Spleen (tissue), 13 donors: ENCODE measurements at places on chromosomes 6 and 20. TPM values are rescaled to one million over a fixed set of nuclear protein-coding genes. Genes with fewer than 3 reads are reported as not detected.

DNA sequence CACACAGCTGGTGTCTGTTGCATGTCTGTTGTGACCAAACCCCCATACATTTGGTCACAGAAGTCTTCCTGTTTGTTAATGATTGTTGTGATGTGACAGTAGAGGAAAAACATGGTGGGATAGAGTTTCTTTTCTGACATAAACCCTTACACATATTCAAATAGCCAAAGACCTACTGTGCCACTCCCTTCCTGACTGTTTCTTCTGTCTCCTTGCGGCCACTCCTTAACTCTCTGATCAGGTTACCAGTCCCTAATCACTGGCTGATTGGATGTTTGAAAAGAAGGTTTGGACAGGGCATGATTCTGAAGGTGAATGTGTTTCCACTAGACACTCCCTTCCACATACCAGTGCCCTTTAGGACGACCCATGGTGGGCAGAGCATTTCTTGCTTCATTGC, 101.2 kb downstream of the SCP2D1 start:
- DNase-seq = no peak
- no peaks in the 10 kb centered on the region for H3K27me3 ChIP-seq
- H3K4me1 ChIP-seq = no peaks in the 10 kb centered on the region
- no peak overlapping the region for H3K27ac ChIP-seq
- no peaks in the 10 kb centered on the region for H3K36me3 ChIP-seq

DNA sequence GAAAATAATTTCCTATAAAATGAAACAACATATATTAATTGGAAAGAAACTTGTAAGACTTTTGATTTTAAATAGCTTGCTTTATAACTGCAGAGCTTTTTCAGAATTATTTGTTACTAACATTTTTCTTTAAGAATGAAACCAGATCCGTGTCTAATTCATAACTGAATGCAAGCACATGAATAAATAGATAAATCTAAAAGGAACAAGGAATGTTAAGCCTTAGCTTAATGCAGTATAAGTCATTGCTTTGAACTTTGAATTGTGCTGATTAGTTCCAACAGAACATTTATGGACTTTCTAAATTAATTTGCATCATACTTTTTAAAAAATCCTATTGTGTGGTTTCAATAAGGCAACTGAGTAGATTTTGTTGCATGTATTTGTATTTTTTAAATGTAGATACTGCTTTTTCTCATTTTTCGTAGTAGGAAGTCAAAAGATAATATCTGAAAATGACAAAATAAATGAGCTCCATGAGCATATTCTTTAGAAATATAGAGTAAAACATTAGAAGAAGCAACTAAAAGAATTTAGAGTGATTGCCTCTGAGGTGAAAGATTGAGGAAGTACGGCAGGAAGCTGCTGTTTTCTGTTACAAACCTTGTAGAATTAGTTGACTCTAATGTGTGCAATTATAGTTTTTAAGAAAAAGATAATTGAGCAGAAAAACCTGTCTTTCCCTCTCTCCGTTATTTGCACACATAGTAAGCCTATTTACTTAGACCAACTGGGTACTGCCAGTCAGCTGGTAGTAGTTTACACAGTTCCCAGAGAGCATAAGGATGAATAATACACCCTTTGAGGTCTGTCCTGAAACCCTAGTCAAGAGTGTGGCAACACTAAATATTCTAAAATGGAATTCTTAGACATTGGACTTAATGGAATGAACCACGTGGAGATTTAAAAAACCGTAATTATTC, 32.6 kb upstream of the SLC35D3 start:
- no peak overlapping the region for H3K4me3 ChIP-seq
- no peak for DNase-seq
- H3K4me1 ChIP-seq = peaks cover 9% of the 10 kb centered on the region
- peaks cover 10% of the 10 kb centered on the region for H3K36me3 ChIP-seq

- H3K27ac ChIP-seq = no peak overlapping the region
- H3K36me3 ChIP-seq = no peaks in the 10 kb centered on the region
- no peaks in the 10 kb centered on the region for H3K4me1 ChIP-seq
- H3K27me3 ChIP-seq = no peaks in the 10 kb centered on the region
These were observed 89.7 kb upstream of the OGFRL1 start for GRCh38 chr6:71198908-71199307.

- H3K36me3 ChIP-seq = no peaks in the 10 kb centered on the region
- peak overlapping the region; percentile 1 for H3K4me3 ChIP-seq
- no peak overlapping the region for H3K27ac ChIP-seq
- peaks cover 4% of the 10 kb centered on the region for H3K4me1 ChIP-seq
These were observed 6.6 kb upstream of the KIF13A start for GRCh38 chr6:17994019-17994418.

- H3K4me3 ChIP-seq = no peak overlapping the region
- no peaks in the 10 kb centered on the region for H3K27me3 ChIP-seq
- no peak overlapping the region for H3K27ac ChIP-seq
These were observed 75.4 kb downstream of the FILIP1 start for GRCh38 chr6:75418233-75418632.

- H3K4me3 ChIP-seq = no peak overlapping the region
- no peaks in the 10 kb centered on the region for H3K36me3 ChIP-seq
- H3K4me1 ChIP-seq = no peaks in the 10 kb centered on the region
- DNase-seq = no peak
These were observed 15.2 kb upstream of the SNRPC start for GRCh38 chr6:34742094-34742493.

DNA sequence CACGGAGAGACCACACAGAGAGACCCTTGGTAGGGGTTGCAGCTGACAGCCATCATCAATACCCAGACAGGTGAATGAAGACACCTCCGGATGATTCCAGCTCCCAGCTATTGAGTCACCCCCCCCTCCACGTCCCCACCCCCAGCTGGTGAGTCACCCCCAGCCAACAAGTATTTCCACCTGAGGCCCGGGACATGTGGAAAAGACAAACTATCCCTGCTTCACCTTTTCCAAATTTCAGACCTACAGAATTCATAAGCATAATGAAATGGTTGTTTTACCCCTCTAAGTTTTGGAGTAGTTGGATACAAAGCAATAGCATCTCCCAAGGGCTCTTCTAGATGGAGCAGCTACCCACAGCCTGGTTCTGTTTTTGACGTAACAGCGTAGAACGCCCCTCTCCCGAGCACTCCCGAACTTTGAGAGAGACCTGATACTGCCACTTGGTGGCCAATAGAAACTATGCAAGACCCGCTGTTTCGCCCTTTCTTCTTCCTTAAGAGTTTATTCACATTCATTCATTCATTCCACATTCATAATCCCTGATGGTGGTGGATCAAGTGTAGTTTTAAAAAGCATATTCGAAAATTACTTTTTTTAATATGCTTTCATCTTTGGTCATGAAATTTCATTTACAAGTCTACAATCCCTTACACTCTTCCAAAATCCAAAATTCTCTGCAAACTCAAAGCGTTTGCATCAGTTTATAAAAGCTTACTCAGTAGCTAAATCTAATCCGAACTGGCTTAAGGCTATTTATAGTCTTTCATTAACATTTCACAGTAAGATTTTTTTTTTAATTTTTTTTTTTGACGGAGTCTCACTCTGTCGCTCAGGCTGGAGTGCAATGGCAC, 15.1 kb upstream of the PPP1R16B start:
- DNase-seq = no peak
- no peak overlapping the region for H3K27ac ChIP-seq
- no peaks in the 10 kb centered on the region for H3K4me1 ChIP-seq
- no peaks in the 10 kb centered on the region for H3K36me3 ChIP-seq
- H3K4me3 ChIP-seq = no peak overlapping the region

- DNase-seq = no peak
- peaks cover 48% of the 10 kb centered on the region for H3K4me1 ChIP-seq
- no peaks in the 10 kb centered on the region for H3K36me3 ChIP-seq
- H3K27ac ChIP-seq = no peak overlapping the region
These were observed 155.9 kb downstream of the JARID2 start for GRCh38 chr6:15401769-15402250.

DNA sequence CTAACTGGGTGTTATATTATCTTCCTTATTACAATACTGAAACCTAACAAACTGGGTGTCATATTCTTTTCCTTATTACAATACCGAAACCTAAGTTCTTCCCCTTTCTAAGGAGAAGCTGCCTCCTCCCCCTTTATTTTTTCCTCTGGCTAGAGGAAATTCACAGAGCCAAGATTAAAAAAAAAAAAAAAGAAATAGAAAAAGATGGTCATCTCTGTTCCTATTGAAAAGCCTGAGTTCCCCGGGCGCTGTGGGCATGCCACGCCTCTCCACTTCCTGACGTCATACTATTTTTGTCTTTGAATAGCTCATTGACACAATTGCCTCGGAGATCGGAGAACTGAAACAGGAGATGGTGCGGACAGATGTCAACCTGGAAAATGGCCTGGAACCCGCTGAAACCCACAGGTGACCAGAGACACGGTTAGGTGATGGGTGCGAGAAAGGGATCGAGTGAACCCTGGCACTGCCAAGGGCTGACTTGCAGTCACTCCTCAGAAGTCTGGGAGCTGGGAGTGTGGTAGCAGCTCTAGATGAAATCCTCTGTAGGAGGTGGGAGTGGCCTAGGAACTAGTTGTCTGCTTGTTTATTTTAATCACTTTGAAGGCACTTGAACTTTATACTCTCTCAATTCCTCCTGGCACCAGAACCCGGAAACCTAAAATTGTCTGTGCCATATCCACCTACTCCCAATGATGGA, 82.2 kb upstream of the NAA20 start:
- H3K27me3 ChIP-seq = no peaks in the 10 kb centered on the region
- DNase-seq = no peak
- no peaks in the 10 kb centered on the region for H3K36me3 ChIP-seq
- H3K27ac ChIP-seq = peak overlapping the region; percentile 83
- no peak overlapping the region for H3K4me3 ChIP-seq

- peaks cover 11% of the 10 kb centered on the region for H3K36me3 ChIP-seq
- H3K4me1 ChIP-seq = peaks cover 48% of the 10 kb centered on the region
- H3K4me3 ChIP-seq = no peak overlapping the region
These were observed 9.1 kb downstream of the VTA1 start for GRCh38 chr6:142155895-142156757.

DNA sequence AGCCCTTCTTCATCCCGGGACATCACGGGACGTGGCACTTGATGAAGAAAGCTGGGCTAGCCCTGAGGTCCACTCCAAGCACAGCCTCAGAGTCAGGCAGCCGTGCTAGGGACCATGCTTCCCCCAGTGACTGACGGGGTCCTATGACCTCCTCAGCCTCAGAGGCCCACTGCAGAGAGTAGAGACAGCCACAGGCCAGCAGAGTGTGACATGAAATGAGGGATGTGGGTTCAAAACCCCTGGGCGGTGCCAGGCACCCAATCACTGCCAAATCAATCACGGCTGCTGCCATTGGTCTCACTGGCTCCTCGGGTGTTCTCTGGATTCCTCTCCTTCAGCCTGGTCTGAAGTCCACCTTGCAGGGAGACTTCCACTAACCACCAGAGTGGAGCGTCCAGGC, 197.7 kb upstream of the CDH4 start:
- H3K27ac ChIP-seq = no peak overlapping the region
- DNase-seq = no peak
- H3K27me3 ChIP-seq = no peaks in the 10 kb centered on the region
- H3K4me3 ChIP-seq = no peak overlapping the region

DNA sequence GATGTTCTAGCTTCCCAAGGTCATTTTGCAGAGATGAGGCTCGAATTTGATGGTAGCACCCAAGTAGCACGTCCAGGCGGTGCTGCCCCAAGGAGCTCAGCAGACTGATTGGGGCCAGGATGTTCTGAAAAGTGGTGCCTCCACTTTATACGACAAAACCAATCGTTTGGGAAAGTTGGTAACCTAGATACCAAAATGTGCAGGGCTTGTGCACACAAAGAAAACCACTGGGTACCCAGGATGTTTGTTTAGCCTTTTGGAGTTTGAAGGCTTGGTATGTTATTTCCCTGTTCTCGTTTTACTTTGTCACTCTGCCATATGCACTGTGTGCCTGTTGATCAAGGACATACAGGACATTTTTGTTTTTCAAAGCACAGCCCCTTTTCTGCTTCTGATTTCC, 40.7 kb upstream of the PBOV1 start:
- DNase-seq = no peak
- no peak overlapping the region for H3K27ac ChIP-seq
- H3K4me1 ChIP-seq = no peaks in the 10 kb centered on the region
- no peaks in the 10 kb centered on the region for H3K27me3 ChIP-seq

- H3K27ac ChIP-seq = no peak overlapping the region
- H3K27me3 ChIP-seq = no peaks in the 10 kb centered on the region
- no peak for DNase-seq
These were observed 464.9 kb downstream of the TBC1D32 start for GRCh38 chr6:120869397-120869796.

- H3K36me3 ChIP-seq = no peaks in the 10 kb centered on the region
- H3K27ac ChIP-seq = no peak overlapping the region
- peaks cover 7% of the 10 kb centered on the region for H3K27me3 ChIP-seq
- no peaks in the 10 kb centered on the region for H3K4me1 ChIP-seq
These were observed 9.5 kb upstream of the SNRNP48 start for GRCh38 chr6:7580537-7580926.

- no peaks in the 10 kb centered on the region for H3K36me3 ChIP-seq
- H3K4me1 ChIP-seq = no peaks in the 10 kb centered on the region
- DNase-seq = no peak
- H3K4me3 ChIP-seq = no peak overlapping the region
- H3K27me3 ChIP-seq = no peaks in the 10 kb centered on the region
These were observed 750.8 kb upstream of the SLC35B3 start for GRCh38 chr6:9186148-9186547.

- no peak overlapping the region for H3K4me3 ChIP-seq
- no peaks in the 10 kb centered on the region for H3K36me3 ChIP-seq
- no peaks in the 10 kb centered on the region for H3K4me1 ChIP-seq
- no peak overlapping the region for H3K27ac ChIP-seq
- H3K27me3 ChIP-seq = no peaks in the 10 kb centered on the region
- DNase-seq = no peak
These were observed 91.5 kb upstream of the RREB1 start for GRCh38 chr6:7016226-7016625.

The SIRPA gene
- polyA plus RNA-seq = 9.8 TPM

The CAGE1 gene
- polyA plus RNA-seq = not detected

The SMLR1 gene
- not detected for polyA plus RNA-seq

The TAGAP gene
- polyA plus RNA-seq = 13.6 TPM

The MEI4 gene
- polyA plus RNA-seq = not detected

The MYLK2 gene
- polyA plus RNA-seq = 1.8 TPM

The FILIP1 gene
- polyA plus RNA-seq = 0.11 TPM

The TBX18 gene
- polyA plus RNA-seq = under 0.01 TPM
